Epithelial cell of proximal tubule (primary cell): ENCODE measurements at places on chromosomes 13 and 19.

- no peak for DNase-seq
These were observed 106.1 kb upstream of the DOCK9 start for GRCh38 chr13:99083981-99084380.

DNA sequence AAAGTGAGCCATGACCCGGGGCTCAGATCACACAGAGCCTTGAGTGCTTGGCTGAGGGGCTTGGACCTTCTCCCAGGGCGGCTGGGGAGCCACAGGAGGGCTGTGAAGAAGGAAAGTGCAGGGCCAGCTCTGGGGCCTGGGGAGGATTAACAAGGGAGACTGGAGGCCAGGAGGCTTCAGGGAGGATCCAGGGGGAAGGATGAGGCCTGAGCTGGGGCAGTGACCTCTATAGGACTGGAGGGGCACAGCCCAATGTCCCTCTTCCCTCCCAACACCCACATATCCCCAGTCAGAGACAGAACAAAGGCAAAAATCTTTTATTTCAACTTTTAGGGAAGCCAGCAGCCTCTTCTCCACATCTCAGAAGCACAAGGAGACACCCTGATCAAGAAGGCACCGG, 4.7 kb upstream of the SLC17A7 start:
- DNase-seq, result no peak

DNA sequence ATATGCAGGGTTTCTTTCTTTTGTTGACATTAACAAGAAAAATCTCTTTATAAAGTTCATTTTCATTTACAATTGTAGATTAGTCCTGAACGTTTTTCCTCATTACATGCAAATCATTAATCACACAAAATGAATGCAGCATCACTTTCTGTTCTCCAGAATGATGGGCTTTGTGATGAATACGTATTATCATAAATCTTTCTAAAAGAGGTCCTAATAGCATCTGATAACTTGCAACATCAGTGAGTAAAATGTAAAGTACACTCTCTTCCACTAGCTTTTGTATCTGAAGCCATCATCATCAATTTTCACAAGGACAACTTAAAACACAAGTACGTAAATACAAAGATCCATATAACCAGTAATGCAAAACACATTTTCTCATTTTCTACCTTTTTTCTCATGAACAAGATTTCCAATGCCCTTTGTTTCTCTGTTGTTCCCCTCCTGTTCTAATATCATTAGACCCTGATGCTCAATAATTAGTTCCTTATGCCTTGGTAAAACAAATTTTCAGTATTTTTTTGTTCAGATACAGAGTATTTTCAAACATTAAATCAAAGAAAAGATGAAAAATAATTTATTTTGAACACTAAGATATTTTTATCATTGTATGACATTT, 437.4 kb upstream of the MIR17HG start:
- DNase-seq, result no peak

DNA sequence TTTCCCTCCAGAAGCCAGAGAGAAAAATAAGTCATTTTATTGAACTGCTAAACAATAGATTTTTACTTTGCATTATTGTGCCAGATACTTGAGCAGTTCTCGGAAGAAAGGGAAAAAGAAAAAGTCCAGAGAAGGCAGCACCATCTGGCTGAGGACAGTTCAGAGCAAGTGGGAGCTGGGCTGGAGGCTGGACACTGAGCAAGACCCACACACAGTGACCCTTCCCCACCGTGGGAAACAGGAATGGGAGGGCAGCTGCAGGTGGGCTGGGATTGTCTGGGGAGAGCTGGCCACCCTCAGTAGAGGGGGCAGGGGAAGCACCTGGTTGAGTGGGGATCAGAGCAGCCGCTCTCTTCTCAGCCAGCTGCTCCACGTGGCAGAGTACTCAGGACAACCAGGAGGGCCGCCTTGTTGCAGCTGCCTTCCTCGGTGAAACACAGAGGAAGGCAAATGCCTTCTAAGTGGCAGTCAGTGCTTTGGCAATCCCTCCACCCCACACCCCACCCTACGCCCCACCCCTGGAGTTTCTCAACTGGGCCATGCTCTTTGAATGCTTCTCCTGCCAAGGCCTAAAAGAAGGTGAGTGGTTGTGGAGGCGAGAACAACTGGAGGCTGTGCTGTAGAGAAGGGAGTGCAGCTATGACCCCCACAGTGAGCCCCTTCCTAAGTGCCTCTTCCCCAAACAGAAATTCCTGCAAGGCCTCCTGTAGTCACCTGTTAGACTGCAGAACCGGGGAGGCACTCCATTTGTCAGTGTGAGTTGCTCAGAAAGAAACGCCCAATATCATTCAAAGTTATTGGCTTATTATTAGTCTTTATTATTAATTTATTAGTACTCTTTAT, 179.3 kb downstream of the ZIC5 start:
- DNase-seq, result no peak

GRCh38 chr19:7716762-7717161, 14.8 kb upstream of the FCER2 start:
- DNase-seq, result no peak

DNA sequence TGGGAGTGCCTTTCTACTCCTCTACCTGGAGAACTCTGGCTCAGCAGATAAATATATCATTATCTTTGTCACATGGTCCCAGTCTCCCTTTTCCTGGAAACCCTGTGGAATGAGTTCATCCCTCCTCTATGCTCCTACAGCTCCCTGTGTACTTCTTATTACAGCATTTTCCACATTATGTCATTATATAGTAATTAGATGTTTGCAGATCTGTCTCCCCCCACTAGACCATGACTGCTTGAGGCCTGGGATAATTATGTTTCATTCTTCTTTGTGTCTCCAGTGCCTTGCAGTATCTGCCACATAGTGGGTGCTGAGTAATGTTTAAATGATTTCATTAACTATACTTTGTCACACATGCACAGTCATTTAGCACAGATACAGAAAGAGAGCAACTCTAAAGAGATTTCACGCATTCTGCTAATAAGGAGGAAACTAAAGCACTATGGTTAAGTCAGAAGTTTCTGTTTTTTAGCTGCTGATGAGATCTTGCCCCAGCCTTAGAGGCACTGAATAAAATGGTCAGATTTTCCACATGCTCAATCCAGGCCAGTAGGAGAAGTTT, 66.1 kb upstream of the DIAPH3 start:
- DNase-seq, result no peak

DNA sequence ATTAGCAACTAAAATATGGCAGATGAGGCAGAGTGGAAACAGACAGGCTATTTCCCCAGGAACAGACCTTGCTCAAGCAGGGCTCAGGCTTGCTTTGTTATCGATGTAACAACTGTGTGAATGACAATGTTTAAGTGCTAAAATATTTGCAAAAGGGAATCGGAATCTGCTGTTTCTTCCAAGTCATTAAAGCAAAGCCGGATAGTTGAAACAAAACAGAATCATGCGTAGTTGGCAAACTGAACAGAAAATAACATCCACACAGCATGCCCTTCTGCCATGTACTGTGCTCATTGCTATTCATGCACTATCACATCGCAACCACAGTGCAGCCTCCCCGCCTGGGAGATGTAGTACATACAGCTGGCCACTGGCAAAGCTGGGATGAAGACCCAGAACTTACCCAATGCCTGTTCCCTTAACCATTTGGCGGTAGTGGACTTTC, 799.1 kb downstream of the DIAPH3 start:
- DNase-seq, result no peak

GRCh38 chr13:47665043-47665442, 336.0 kb downstream of the SUCLA2 start:
- no peak for DNase-seq

DNA sequence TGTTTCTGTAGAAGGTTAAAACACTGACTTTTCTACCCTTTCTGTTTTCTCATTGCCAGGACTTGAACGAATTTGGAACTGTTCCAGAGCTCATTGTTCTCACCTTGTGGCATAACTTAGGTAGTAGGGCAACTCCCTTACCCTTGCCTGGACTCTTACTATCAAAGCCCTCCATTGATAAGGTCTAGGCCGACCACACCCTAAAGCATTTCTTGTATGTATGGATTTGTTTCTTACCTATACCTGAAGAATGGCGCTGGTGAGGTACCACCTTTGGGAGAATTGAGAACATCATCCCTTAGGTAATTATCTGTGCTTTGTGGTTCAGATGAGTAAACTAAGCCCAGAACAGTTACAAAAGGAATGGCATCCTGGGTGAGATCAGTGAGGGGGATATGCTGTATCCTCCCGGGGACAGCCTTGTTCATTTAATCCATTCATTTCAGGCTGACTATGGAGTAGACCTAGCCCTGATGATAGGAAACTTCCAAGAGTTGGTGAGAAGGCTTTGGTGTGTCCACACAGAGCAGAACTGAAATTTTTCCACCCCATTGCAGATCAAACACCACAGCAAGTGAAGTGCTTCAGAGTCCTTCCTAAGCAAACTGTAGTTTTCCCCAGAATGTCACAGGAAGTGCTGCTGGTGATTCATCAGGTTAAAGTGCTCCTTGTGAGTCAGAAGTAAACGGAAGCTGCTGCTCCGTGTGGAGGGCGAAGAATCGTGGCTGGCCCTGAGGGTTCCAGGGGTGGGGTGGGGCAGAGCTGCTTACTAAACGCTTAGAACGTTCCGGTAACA, 113.0 kb downstream of the TEX26 start:
- peak; percentile 89 for DNase-seq

DNA sequence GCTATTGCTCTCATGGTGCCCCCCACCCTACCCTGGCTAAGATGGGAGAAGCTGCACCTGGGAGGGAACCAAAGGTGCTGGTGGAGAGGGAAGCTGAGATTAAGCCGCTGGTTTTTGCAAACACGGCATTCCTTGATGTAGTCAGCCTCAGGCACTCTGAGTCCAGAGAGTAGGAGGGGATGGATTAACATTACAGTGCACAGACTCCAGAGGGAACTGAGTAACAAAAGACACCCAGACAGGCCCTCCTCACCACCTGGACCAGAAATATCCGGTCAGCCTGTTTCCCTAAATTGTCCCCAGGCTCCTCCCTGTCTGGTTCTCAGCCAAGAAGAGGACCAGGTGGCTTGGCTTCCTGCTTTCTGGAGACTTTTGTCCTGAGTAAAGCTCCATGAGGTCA, 28.9 kb upstream of the PABPC3 start:
- no peak for DNase-seq

DNA sequence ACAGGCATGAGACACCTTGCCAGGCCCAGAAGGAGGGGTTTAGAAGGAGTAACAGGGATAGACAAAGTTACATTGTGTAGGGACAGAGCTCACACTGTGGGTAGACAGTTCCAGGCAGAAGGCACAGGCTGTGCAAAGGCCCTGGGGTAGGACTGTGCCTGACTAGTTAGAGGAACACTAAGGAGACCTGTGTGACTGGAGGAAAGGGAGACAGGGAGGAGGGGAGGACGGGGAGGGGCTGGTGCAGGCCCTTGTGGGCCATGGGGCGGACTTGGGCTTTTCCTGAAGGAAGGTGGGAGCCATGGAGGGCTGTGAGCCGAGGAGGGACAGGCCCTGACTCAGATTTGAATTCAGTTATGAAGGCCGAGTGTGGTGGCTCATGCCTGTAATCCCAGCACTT, 14.6 kb upstream of the GNA11 start:
- no peak for DNase-seq

GRCh38 chr19:28184997-28185396, 1028.0 kb downstream of the UQCRFS1 start:
- DNase-seq, result peak; percentile 7

GRCh38 chr13:41970918-41971317, 10.0 kb upstream of the VWA8 start:
- DNase-seq, result no peak

GRCh38 chr19:27780367-27781075, 1432.4 kb downstream of the UQCRFS1 start:
- DNase-seq, result no peak

- peak; percentile 44 for DNase-seq
These were observed 20.3 kb upstream of the TMTC4 start for GRCh38 chr13:100694722-100695508.

DNA sequence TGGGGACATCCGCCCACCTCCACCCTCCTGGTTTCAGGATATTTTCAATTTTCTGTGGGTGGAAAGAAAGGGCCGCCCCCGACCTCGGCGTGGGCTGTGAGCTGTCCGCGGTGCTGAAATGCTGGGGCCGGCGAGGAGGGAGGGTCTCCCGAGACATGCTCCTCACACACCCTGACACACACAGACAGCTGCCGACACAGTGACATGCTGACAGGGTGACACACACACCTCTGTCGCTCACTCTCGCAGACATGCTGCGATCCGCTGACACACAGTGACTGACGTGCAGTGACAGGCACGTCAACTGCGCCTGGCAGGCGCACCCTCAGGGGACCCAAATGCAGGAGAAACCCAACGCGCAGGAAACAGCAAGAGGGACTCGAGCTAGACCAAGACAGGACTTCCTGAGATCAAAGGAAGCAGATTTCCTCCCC, 25.1 kb upstream of the MEIS3 start:
- no peak for DNase-seq

- no peak for DNase-seq
These were observed 79.4 kb downstream of the SLC15A1 start for GRCh38 chr13:98672947-98673613.

DNA sequence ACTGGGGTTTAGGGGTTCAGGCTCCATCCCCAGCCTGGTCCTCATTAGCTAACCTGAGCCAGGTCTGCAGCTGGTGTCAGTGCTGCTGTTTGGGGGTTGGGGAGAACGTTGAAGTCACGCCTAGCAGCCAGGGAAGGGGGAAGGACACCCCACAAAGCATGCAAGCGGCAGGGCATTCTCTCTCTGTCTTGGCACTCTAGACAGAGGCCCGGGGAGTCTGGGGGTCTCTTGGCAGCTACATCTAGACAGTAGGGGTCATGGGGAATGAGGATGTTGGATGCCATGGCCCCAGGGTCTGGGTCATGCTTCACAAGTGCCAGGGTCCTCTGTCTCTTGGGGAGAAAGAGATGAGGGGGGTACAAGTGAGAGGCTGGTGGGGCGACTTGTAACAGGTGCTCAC, 2.6 kb downstream of the ERICH4 start:
- no peak for DNase-seq
